CD4-positive, alpha-beta T cell treated with Interleukin-6 for 4 hours (primary cell): ENCODE measurements at places on chromosomes 11 and 22.
A peak's percentile ranks its signal among the peaks of the same experiment; 100 is the strongest.

- no peak for DNase-seq
Observed at GRCh38 chr11:85132851-85133585, 494.1 kb downstream of the DLG2 start.

DNA sequence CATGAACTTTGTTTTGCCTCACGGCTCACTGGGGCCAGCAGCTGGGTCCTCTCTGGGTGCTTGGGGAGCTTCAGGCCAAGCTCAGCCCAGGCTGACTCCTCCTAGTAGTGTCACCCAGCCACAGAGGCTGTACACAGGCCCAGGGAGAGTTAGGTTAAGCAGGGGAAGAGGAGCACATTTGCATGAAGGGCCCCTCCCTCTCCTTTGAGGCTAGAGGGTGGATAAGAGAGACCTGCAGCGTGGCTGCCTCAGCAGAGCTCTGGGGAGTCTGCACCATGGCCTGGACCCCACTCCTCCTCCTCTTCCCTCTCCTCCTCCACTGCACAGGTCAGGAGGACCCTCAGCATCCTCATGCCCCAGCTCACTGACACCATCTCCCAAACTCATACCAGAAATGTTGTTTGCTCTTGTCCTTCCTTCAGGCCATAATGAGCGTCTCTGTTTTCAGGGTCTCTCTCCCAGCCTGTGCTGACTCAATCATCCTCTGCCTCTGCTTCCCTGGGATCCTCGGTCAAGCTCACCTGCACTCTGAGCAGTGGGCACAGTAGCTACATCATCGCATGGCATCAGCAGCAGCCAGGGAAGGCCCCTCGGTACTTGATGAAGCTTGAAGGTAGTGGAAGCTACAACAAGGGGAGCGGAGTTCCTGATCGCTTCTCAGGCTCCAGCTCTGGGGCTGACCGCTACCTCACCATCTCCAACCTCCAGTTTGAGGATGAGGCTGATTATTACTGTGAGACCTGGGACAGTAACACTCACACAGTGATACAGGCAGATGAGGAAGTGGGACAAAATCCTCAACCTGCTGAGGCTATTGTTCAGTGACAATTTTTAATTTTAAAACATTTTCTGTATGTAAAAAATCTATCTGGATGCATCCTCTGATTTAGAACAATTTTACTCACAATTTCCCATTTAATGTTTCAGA is 82.4 kb upstream of the VPREB1 start:
- DNase-seq, result no peak

DNA sequence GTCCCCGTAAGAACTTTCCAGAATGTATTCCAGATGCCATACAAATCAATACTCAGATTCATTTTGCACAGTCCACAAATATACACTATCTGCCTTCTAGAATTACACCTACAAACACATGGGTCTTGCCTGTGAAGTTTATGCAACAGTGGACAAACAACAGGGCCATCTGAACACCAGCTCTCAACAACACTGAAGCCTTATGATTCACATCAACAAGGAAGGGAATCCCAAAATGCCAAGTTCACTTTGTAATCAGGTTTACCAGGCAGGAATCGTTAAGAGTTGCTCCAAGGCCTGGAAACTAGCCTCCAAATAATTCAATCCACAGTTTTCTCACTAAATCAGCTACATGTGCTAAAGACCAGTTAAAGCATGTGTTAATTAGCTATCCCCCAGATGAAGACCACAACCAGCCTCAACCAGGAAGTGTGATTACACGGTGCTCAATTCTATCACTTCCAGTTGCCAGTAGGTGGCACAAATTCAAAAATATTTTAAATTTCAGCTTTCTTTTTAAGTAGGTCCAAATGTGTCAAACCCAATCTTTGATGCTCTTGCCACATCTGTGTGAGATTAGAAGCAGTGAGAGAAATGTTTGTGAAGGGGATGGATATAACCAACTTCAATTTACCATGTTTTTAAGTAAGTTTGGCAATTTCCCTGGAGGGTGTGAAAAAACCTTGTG is 139.1 kb upstream of the BDNF start:
- DNase-seq, result no peak

DNA sequence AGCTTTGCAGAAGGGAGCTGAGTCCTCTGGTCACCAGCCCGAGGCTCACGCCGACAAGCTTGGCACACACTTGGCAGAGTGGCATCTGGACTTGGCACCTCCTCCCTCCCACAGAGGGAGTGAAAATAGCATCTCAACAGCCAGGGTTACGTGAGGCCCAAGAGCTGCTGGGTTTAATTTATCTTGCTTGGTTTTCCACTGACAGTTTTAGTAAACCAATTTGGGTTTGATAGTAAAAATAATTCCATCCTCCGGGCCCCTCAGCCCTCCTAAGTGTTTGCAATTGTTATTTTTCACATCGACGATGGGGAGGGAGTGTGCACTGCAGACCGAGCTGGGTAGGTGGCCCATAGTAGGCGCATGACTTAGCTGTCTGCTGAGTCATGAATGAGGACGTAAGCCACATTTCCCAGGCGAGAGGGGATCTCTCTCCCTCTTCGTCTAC is 107.6 kb upstream of the ASPHD2 start:
- no peak for DNase-seq

GRCh38 chr11:131324921-131325570 is 45.4 kb upstream of the NTM start:
- DNase-seq, result no peak

GRCh38 chr11:10669258-10670033 is 24.1 kb downstream of the IRAG1 start:
- DNase-seq, result no peak

DNA sequence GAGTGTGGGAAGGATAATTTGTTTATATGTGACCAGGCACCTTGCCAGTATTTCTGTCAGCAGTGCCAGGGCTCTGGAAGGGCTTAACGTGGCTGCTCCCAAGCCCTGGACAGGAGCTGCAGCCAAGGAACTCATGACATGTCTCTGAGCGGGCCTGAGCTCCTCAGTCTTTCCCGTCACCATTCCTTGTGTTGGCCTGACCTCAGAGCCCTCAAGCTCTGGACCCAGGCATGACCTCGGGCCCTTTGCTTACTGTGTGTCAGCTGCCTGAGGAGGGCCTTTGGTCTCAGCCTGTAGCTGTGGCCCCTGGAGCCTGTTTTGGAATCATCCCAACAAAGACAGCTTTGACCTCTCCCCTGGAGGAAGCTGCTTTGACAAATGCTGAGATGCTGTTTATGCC is 264.1 kb upstream of the PLET1 start:
- no peak for DNase-seq

GRCh38 chr11:73288192-73288872 is 16.2 kb downstream of the P2RY6 start:
- DNase-seq, result no peak

DNA sequence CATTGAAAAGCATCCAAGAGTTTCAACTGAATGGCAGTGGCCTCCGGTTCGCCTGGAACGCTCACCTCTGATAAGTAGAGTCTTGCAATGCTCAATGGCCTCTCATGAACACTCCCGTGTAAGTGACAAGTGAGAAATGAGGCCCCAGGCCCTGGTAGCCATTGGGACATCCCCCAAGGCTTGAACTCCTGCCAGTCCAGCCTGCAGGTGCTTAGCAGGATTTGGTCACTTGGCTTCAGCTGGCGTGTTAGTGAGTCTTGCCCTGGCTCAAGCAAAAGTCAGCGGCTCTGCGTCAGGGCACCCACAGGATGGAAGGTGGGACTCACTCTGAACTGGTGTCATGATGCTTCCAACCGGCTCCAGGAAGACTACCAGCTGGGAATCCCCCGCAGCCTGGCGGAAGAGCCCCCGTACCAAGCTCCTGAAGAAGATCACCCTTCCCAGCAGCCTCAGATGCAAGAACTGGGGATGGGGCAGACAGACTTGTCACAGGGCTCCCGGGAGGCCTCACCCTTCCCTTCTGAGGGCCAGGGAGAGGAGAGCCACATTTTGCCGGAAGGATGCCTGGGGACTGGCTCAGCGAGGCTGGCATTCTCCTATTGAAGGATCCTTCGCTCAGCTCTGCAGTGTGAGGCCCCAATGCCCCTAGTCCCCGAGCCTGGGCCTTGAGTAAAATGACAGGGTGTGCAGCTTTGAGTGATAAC is 19.3 kb downstream of the MB start:
- DNase-seq, result no peak

- no peak for DNase-seq
Observed at GRCh38 chr11:117560780-117561530, 233.3 kb downstream of the CEP164 start.

DNA sequence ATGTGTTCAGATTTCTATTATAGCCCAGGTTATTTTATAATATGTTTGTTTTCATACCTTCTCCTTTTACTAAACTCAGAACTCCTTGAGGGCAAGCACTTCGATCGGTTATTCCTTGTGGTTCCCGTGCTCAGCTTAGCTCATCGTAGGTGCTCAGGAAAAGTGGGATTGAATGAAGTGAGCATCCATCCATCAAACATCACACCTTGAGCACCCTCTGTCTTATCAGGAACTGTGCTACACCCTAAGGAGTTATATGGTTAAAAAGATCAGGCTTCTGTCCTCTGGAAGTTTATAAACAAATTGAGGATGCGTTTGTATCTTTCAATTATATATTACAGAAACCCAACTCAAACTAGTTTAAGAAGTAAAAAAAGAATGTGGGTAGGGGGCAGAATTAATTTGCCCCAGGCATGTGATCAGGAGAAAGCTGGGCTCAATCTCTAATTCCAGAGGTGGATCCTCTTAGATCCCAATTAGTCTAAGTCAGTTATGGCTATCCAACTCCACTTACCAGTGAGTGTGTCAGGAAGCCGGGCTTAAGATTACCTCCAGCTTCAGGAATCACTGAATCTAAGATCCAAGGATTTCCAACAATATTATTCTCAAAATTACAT is 59.9 kb upstream of the RRAS2 start:
- DNase-seq, result no peak

DNA sequence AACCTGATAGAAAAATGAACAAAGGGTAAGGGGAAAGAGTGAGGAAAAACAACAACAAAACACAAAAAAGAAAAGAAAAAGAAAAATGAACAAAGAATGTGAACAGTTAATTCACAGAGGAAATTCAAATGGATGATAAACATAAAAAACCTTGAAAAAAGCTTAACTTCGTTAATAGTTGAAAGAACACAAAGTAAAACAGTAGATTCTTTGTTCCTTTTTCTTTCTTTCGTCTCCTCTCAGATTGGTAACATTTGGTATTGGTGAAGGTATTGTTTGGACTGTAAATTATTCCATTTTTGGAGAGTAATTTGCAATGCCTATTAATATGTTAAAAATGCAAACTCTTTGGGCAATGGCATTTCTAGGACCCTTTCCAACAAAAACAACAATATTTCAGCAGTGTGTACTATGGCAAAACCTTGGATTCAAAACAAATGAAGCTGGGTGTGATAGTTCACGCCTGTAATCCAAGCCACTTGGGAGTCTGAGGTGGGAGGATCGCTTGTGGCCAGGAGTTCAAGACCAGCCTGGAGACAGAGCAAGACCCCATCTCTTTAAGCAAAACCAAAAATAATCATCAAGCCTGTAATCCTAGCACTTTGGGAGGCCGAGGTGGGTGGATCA is 3.3 kb upstream of the BACE1 start:
- DNase-seq, result no peak

- DNase-seq, result no peak
Observed at GRCh38 chr11:8008212-8008611, 21.1 kb downstream of the EIF3F start.

DNA sequence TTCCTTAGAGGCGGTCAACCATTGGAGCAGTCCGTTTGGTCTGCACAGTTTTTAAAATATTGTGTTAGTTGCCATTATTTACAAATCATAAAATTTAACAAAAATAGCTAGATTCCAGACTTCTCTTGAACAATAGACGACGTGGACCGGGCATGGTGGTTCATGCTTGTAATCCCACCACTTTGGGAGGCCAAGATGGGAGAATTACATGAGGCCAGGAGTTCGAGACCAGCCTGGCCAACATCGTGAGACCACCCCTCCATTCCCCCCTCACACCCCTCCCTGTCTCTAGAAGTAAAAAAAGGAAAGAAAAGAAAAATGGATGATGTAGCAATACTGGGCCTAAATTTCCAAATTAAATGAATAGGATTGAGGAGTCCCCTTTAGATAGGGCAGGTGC is 965 bp downstream of the SLC37A2 start:
- no peak for DNase-seq

DNA sequence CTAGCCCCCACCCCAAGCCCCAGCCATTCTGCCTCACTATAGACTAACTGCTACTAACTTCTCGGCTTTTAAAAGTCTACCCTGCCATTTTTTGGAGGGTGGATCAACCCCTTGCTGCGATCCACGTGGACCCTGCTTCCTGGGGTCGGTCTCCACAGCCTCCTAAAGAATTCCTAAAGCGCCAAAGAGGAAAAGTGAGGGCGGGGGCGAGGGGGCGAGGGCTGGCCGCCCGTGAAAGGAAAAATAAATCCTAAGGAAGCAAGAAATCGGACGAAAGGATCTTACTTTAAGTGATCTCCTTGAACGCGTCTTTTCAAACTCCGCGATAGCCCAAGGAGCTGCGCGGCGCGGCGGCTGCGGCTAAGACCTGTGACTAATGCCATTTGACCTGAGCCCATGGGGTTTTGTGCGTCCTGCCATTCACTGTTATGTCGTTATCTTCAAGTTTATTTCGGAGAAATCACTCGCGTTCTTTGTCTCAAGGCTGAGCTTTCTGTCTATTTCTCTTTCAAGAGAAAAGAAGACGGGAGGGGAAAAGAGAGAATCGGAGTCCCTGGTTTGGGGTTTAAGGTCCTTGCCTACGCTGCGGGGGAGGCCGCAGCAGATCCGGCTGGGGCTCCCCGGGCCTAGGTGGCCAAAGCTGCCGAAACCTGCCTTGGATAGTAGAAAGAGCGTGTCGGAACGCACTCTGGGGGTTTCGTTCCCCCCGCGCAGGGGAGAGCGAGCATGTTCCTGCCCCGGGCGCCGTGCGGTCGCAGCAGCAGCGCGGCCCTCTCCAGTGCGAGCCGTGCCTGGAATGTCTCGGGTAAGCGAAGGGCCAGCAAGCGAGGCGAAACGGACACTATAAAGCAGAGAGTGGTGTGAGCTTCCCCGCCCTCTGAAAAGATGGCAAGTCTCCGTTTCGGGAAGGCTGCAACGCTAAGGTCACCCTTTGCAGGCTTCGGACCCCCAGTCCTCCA is 2.8 kb upstream of the DBX1 start:
- DNase-seq, result peak; percentile 7

- no peak for DNase-seq
Observed at GRCh38 chr11:71442880-71443279, 5.3 kb downstream of the DHCR7 start.

- no peak for DNase-seq
Observed at GRCh38 chr11:41943656-41944055, 484.2 kb upstream of the LRRC4C start.

DNA sequence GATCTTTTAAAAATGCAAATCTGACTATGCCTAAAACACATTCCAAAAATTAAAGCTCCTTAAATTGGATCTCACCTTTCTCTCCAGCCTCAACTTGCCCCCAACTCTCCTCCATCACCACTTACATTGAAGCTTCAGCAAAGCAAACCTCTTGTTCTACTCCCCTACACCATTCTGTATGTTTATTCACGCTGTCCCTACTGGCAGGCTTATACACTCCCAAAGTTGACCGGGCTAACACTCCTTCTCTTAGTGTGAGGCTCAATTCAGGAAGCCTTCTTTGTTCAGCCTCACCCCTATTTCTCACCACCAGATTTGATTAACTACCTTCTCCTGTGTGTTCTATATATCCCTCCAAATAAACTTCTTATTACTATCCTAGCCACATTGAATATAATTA is 1.8 kb upstream of the GDPD4 start:
- DNase-seq, result no peak

- no peak for DNase-seq
Observed at GRCh38 chr11:26510164-26510563, 61.9 kb downstream of the MUC15 start.
